ENCODE measurements at places on chromosomes 3 and 15.

DNA sequence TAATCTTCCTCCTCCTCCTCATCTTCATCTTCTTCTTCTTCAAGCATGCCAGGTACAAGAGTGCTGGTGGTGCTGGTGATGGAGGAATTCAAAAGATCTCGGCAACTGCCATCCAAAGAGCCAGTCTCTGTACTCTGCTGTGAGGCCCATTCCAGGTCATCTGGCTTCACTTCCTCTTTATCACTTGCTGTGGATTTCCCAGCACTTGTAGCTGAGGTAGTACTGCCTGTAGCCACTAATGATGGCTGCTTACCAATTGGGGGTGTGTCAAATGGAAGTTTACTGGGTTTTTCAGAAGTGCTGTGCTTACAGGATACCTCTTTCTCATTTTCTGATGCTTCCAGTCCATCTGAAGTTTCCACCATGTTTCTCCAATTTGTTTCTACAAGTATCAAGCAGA is 28.8 kb upstream of the SHC4 start:
- DNase-seq = no peak

GRCh38 chr3:100653604-100654294 is 44.3 kb downstream of the ADGRG7 start:
- DNase-seq = no peak

- DNase-seq = no peak
Observed at GRCh38 chr15:48603123-48603500, 42.4 kb downstream of the FBN1 start.

DNA sequence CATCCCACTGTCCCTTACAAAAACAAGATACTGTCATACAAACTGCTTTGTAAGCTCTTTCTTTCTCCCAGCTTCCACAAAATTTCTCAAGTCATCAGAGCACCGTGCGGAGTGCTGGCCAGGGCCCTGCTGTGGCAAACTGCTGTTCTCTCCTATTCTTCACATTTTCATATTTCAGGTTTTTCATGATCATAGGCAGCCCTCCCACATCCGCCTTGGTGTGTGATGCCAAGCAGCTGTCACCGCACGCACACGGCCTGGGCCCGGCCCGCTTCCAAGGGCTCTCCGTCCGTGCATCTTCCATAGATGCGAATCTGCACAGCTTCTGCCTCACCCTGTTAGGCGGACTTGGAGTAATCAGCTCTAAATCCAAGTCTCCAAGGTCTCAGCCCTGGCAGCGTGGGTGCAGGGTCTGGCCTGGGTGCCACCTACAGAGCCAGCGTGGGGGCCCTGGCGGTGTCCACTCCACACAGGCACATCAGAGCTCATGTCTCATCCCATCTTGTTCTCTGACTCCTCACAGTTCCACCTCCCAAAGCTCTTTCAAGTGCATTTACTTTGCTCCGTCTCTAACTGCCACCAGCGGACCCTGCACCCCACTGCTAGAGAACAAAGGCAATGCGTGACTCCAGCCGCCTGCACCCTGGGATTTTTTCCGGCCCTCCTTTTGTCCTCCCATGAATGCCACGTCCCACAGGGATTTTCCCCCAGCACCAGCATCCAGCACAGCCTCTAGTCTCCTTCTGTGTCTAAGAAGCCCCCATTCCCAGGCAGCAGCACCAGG is 27.2 kb downstream of the CYFIP1 start:
- DNase-seq = no peak

- no peak for DNase-seq
Observed at GRCh38 chr15:88014454-88015160, 241.9 kb downstream of the NTRK3 start.

- DNase-seq = peak; percentile 57
Observed at GRCh38 chr15:85402195-85402881, 21.9 kb downstream of the AKAP13 start.

GRCh38 chr3:16468336-16469098 is 45.0 kb downstream of the RFTN1 start:
- no peak for DNase-seq

DNA sequence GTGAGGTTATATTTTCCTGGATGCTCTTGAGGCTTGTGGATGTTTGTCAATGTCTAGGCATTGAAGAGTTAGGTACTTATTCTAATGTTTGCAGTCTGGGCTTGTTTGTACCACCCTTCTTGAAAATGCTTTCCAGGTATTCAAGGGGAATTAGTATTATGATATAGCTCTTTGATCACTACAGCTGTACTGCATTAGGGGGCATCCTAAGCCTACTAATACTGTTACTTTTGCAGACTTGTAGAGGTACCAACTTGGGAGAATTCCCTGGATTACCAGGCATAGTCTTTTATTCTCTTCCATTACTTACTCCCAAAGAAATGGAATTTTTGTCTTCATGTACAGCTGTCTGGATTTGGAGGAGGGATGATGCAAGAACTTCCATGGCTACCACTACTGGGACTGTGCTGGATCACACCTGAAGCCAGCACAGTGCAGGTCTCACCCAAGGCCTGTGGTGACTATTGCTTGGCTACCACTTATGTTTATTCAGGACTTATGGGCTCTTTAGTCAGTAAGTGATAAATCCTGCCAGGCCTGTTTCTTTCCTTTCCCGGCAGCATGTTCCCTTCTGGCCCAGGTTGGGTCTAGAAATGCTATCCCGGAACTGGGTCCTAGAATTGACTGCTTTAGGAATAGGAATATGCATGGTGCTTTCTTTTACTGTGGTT is 402.9 kb downstream of the IL20RB start:
- DNase-seq = no peak

GRCh38 chr15:41892621-41893421 is 1.0 kb downstream of the SPTBN5 start:
- no peak for DNase-seq

- DNase-seq = no peak
Observed at GRCh38 chr3:3799173-3800079, at the start of gene LRRN1. Gene LRRN1 (plus strand): TSS chr3:3799431. CDS start chr3:3844642, 45,211 bp downstream.

GRCh38 chr3:118089563-118089962 is 945.1 kb downstream of the IGSF11 start:
- DNase-seq = no peak

DNA sequence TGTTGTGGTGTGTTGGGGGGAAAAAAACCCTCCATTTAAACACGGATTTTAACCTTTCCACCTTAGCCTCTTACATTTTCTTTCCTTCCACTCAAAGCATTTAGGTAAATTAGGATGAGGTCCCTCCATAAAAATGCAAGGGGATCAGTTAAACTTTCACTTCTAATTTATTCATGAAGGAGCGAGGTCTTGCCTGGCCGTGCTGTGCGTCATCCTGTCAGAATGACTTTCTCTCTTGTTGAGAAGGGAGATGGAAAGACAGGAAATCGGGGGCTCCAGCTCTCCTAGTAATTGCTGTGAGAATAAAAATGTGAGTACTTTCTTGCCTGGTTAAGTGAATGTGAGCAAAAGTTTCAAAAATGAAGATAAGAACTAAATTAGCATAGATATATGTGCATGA is 962.3 kb upstream of the NR2F2 start:
- no peak for DNase-seq

GRCh38 chr3:988785-989184 is 104.0 kb upstream of the CNTN6 start:
- no peak for DNase-seq

GRCh38 chr3:74642876-74643275 is 28.4 kb upstream of the CNTN3 start:
- DNase-seq = no peak

DNA sequence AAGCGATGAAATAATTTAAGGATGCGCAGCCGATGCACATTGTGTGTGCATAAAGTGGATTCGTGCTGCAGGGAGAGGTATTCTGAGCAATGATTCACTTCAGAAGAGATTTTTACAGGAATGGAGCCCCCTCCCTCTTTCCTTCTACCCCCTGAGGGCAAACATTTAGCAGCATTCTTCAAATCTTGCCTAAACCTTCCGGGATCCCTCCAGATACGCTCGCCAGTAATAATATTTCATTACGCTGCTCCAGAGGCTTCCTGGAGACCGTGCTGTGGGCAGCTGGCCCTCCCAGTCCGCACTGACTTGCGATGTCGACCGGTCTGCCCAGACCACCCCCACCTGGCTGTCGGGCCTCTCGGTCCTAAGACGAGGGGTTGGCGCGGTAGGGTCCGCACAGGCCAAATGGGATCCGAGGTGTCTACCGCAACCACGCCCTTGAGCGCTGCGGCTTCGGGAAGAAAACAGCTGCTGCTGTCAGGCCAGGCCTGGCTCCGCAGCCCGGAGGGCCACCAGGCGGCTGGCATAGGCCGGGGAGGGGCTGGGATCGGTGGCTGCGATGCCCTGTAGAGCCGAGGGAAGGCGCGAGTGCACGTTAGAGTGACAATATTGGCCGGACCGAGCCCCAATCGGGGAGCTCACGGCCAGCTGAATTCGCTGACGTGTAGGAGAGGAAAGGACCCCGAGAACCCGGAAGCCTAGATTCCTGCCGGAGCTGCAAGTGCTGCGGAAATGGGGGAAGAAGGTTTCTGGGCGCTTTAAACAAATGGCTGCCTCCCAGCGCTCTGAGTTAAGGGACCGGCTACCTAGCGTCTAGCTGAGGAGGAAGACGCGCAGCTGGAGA is 14.3 kb downstream of the ZIC4 start:
- peak; percentile 72 for DNase-seq

DNA sequence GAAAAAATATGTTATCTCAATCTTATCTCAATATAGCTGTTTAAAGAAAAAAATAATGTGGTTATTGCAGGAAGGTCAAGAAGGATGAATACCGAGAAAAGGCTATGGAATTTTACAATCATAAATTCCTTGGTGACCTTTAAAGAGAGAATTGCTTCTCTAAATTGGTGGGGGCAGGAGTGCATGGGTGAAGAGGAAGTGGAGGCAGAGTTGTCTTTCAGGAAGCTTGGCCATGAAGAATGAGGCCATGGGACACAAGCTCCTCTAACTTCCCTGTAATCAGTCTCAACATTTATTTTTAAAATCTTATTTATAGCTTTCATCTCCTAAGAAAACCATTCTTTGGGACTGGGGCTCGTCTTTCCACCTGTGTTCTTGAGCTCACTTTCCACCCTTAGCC is 22.4 kb upstream of the ALDH1A2 start:
- DNase-seq = no peak

GRCh38 chr15:70557521-70558258 is 205.7 kb downstream of the UACA start:
- no peak for DNase-seq

DNA sequence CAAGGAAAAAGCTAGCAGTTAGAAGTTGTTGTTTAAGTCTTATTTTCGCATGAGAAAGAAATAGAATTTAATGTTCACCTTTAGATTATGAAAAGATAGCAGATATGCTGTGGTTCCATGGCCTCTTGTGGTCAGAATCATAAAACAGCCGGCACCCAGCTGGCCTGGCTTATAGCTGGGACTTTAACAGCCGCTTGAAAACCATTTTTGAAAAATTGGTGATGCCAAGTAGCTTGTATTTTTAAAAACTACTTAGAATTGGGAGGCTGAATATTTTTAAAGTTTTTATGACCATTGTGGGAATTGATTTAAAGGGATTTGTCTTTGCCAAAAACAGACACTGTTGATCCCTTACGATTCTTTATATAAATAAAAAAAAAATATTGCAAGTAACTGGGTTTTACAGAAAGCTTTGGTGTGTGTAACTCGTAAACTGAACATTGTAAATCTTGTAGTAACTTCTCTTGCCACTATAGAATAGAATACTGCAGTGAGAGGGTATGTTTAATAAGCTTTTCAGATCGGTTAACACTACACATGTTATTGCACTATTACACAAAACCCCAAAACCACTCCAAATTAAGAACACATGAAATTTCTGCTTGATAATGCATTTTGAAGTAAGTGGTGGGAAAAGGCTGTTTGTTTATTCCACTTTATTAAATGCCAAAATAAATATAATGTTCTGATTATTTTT is 6.6 kb downstream of the ARRDC4 start:
- peak; percentile 35 for DNase-seq

DNA sequence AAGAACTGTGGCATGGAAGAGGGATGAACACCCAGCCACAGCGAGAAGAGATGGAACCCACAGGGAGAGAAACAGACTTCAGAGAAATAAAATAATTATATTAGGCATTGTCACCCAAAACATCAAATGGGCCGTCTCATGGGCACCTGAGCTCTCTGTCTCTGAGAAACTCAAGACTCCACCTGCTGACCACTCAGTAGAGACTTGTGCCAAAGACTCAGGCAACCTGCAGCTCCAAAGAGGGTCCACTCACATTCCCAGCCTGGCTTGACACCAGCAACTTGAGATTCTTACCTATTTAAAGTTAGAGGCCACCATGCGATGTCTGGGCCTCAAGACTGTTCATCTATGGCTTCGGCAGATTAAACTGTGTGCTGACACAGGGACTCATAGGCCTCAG is 12.0 kb downstream of the SEMA5B start:
- DNase-seq = no peak

DNA sequence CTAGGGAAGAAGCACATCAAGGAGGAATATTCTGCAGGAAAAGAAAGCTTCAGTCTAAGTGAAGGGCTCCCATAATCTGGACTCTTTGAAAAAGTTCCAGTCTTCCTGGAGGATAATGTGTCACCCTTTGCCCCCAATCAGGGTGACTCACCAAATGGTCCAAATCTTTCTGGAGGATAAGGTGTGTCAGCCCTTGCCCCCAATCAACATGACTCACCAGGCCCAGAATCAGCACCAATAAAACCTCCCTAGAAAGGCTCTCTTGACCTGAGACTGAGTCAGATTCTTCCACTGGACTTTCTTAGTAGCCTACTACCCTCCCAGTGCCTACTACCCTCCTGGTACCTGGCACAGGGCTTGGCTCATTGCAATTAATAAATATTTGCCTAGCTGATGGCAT is 9.5 kb upstream of the ARL14 start:
- DNase-seq = peak; percentile 82

- no peak for DNase-seq
Observed at GRCh38 chr3:26308454-26308853, 314.1 kb upstream of the LRRC3B start.

DNA sequence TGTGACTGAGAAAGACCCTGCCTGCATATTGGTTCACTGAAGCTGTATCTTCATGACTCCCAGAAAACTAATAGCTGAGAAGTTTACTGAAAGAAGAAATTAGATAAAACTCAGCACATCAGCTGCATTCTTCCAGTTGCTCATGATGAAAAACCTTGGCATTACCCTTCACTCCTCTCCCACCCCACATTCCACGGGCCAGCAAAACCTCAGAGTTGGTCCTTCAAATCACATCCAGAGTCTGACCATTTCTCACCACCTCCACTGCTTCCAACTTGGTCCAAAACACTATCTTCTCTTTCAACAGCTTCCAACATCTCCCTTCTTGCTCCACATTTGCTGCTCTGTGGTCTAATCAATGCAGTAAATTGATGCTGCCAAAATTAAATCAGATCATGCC is 97.1 kb downstream of the CD47 start:
- no peak for DNase-seq

- DNase-seq = no peak
Observed at GRCh38 chr3:134852893-134853351, 57.9 kb downstream of the EPHB1 start.

GRCh38 chr3:101781166-101781565 is 2.2 kb downstream of the NXPE3 start:
- no peak for DNase-seq

- no peak for DNase-seq
Observed at GRCh38 chr3:134917631-134918030, 122.6 kb downstream of the EPHB1 start.

DNA sequence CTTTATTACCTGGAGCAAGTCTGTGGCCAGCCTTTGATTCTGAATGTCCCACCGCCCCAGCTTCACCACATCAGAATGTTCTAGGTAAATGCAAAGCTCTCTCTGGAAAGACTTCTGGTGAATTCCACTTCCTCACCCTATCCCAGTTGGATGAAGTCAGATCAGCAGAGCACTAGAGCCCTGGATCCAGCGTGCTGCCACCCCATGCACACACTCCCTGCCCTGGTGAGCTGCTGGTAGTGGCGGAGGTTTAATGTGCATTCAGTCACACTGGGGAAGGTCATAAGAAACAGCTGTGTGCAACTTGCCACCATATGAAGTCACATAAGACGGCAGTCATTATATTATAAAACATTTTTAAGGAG is 16.3 kb upstream of the SLC41A3 start:
- no peak for DNase-seq
